ENCODE measurements at places on chromosomes 1 and 21.

DNA sequence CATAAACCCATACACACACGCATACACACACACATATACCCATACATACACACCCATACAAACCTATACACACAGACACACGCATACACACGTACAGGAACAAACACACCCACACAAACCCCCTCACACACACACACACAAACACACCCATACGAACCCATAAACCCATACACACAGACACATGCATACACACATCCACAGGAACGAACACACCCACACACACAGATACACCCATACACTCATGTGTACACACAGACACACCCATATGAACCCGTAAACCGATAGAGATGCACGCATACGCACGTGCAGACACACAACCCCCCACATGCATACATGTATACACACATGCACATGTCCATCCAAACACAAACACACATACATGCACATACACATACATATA, 9.5 kb downstream of the WNT9A start:
- DNase-seq = no peak

DNA sequence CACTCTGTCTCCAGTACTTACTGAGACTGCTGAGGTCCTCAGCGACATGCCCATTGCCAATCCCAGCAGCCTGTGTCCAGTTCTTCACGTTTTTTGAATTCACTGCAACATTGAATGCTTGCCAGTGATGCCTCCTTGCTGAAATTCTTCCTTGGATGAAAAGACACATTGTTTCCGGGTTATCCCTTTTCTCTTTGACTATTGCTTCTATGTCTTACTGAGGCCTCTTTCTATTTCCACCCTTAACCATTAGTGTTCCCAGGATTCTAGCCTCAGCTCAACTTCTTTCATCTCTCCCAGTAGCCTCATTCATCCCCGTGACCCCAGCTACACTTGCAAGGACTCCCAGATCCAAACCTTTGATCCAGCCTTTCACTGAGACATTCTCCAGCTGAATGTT, 46.5 kb upstream of the KIF26B start:
- no peak for DNase-seq

DNA sequence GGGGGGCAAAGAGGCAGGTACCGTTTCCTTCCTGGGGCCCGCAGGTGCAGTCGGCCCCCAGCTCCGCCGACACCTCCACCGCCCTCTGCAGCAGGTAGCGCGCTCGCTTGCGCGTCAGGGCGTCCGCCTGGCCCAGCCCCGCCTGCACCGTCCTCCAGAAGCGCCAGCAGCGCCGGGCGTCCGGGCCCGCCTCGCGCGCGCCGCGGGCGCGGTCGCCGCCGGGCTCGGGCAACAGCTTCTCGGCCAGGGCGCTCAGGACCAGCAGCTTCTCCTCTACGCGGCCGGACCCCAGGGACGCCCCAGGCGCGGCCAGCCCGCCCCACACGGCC, 863 bp downstream of the TARBP1 start:
- peak; percentile 55 for DNase-seq

GRCh38 chr1:86933562-86934377, 19.3 kb downstream of the HS2ST1 start:
- no peak for DNase-seq

GRCh38 chr1:220028346-220028895, 17.9 kb downstream of the EPRS1 start:
- no peak for DNase-seq

GRCh38 chr1:23896491-23896890, 16.7 kb downstream of the CNR2 start:
- DNase-seq = no peak

- DNase-seq = no peak
Measured at GRCh38 chr1:61757950-61758349, 15.7 kb downstream of the PATJ start.

DNA sequence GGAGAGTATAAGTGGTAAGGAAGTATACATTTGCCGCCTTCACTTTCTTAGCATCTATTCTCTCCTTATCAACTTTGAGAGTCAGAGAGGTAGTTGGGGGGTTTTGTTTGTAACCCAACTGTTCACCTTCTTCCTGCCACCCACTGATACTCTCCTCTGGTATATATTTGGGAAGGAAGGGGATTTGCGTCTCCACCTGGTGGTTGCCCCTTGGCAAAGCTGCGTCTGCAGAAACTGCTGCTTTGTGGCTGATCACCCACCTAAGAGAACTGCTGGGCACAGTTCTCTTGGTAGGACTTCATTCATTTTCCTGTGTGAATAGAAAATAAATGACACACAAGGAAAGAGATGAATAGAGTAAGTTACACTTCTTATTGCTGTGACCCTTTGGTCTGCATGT, 87.0 kb downstream of the SYT14 start:
- no peak for DNase-seq

DNA sequence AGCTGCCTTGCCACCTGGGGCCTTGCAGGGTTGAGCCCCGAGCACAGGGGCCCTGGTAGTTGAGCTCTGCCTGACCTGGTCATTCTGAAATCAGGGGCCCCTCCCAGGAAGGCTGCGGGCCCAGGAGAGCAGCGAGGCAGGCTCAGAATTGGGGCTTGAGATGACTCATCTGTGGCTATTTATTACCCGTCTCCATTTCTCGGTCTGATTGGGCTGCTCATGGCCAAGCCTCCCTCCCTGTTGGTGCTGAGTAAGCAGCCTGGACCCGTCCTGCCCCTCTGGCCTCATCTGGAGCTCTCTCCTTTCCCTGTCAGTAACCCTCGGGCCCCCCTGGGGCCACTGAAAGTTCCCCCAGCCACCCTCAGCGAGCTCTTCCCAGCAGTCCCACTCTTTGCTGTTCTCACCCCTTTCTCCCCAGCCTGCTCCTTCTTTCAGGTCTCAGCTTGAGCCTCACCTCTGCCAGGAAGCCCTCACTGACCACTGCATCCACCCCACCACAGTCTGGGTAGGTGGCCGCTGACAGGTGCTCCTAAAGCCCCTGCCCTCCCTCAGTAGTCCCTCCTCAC, 11.0 kb upstream of the TNFRSF8 start:
- no peak for DNase-seq

DNA sequence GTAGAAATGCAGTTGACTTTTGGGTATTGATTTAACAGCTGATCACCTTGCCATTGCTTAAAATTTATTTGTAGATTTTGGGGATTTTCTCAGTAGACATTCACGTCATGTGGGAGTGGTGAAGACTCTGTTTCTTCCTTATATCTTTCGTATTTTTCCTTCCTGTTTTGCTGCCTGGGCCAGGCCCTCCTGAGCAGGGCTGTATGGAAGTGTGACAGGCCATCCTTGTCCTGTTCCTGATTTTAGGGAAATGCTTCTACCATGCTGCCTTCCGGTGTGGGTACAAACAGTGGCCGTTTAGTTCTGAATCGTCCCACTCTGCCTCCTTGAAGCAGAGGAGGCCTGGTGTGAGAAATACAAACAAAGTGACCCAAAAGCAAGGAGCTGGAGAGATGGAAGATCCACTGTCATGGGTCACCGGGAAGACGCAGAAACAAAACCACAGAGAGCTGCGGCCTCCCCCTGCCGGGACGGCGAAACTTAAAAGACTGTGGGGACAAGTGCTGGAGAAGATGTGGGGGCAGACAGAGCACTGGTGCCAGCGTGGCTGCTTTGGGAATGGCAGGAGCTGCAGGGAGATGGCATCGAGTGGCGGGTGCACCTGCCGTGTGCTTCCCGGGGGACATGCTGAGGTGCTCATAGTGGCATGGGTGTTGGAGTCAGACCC, 7.6 kb downstream of the AGPAT3 start:
- no peak for DNase-seq

GRCh38 chr1:15617173-15618076, at the start of gene DDI2:
TSS of gene DDI2 (plus strand) at chr1:15617458. CDS start at chr1:15617671, 213 bp downstream.
- peak; percentile 92 for DNase-seq

DNA sequence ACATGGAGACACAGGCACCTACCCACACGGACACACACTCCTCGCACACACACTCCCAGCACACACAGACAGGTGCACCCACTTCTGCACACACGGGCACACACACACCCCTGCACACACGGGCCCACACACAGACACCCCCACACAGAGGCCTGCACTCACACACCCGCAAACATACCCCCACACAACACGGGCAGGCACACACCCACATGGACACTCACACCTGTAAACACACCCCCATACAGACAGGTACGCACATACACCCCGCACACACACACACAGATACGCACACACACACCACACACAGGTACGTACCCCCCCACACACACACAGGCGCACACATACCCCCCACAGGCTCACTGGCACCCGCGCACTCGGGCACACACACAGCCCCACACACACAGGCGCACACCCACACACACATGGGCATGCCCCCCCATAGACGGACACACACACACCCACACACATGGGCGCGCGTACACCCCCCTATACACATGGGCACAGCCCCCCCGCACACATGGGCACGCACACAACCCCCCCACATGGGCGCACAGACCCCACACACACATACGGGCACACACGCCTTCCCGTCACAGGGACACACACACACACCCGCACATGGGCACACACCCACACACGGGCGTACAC, 6.1 kb downstream of the ATAD3A start:
- DNase-seq = no peak

GRCh38 chr1:177873238-177873637, 96.6 kb downstream of the SEC16B start:
- no peak for DNase-seq

- DNase-seq = no peak
Measured at GRCh38 chr1:184056921-184057555, 5.5 kb downstream of the TSEN15 start.

DNA sequence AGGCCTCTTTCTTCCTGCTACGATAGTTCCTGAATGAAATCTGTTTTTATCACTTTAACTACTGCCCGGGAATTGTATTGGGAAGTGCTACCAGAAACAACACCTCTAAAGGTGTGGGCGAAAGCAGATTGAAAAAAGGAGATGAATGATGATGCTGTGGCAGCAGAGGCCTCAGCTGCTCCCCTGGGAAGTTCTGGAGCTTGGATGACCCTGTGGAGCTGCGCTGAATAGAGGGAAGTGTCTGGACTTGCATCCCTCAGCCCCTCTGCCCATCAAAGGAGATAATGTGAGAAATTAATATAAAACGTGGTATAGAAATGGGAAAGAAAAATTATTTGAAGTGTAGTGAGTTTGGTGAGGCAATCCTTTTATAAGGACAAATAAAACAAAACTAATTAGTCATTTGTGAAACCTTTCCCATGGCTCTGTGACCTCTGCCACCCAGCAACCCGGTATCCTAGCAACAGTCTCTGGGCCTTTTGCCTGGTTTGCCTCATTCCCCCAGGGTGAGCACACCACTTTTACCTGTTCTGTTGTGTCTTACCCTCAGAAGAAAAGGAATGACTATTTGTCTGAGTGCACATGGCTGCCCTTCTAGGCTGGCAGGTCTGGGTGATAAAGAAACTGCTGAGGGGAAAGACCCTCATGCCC, 21.3 kb downstream of the OVAAL start:
- no peak for DNase-seq

DNA sequence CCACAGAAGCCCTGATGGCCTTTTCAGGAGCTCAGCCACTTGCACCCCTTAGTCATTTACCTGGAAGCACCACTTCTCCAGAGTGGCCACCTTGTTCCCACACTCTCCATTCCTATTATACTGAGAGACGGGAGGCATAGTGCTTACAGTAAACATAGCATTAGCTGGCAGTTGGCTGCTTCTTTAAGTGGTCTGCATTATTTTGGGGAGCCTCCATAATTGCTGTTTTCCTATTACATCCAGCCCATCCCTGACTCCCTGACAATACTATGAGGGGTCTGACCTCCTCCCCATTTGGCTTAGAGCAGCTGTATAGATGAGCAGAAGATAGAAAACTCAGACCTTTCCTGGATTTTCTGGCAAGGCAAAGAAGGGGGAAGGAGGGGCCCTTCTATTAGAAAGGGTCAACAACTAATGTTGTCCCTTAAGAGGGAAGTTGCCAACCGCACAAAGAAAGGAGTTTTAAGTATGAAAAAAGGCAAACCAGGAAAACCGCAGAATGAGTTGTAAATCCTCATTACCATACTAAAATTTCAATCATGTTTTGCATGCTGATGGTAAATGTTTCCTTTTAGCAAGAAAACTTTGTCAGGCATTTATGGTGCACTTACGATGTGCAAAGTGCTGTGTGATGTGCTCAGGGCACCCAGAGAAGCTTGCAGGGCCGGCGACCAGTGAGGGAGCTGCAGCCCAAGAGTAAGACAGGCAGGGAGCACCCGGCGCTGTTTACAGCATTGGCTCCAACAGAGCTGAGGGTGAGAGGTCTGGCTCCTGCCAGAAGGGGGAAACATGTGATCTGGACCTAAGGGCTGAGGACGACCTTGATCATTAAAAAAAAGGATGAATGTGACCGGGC, 167.3 kb downstream of the ZZZ3 start:
- no peak for DNase-seq

GRCh38 chr1:98323388-98323787, 338.1 kb upstream of the SNX7 start:
- no peak for DNase-seq

DNA sequence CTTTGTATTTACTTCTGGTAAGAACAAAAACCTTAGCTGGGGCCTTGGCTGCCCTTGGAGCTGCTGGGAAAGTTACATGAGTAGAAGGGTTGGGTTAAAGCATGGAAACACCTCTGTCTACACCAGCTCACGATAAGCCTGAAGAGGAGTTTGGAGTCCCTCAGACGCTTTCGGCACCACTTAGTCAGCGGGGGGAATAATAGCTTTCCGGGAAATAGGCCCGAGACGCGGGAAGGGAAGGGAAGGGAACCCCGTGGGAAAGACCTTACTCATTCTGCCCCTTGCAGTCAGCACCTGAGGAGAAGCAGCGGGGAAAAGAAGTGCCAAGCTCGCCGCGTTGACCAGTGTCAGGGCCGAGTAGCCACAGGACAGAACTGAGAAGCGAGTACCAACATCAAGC, 66.4 kb upstream of the PDE9A start:
- no peak for DNase-seq

DNA sequence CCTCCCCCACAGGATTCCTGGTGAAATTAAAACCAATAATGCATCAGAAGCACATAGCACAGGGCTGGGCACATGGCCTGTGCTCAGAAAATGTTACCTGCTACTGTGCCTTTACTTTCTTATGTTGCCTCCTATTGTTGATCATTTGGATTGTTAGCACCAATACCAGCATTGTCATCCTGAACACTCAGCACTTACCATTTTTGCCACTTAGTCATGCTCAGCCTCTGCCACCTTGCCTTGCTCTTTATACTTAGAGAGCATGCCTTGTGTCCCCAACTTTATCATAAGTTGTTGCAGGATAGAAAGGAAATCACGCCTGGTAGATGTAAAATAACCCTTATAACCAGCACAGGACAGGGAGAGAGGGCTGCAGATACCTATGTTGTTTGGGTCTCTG, 361.0 kb upstream of the RUNX1 start:
- DNase-seq = no peak

Data from activated CD4-positive, alpha-beta T cell treated with anti-CD3 and anti-CD28 coated beads, Interleukin-2, amount 50 U/mL, for 24 hours (primary cell).